Glomerular endothelial cell (primary cell): ENCODE measurements at places on chromosomes 7 and 10.

DNA sequence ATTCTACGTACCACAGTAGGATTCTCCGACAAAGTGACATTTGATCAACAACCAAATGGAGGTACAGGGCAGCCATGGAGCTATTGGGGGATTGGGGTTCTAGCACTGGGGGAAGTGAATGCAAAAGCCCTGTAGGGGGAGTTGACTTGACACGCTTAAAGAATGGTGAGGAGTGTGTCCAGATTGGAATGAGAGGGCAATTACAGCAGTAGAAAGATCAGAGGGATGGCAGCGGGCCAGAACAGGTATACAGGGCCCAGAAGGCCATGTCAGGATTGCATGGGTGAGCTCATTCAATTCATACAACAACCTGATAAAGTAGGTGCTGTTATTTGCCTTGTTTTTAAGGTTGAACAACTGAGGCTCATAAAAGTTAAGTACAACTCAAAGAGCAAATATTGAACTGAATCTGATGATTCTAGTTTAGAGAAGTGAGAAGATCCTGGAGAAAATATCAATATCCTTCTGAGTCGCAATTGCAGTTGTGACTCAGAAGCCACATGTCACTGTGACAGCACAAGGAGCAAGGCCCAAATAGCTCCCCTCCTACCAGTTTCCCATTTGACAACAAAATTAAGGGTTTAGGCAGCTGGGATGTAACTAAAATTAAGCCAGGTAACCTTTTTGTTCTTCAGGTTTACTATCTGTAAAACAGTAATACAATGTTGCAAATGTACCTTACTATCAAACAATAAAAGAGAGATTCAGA is 28.0 kb upstream of the CTTNBP2 start:
- no peak for DNase-seq

GRCh38 chr7:75772081-75773077 is at the start of gene CCL26:
TSS of gene CCL26 (minus strand) at chr7:75772211. CDS start at chr7:75772176, 35 bp downstream.
- DNase-seq, result no peak

- DNase-seq, result no peak
These were observed 240.4 kb downstream of the CAMK1D start for GRCh38 chr10:12589791-12590190.

- DNase-seq, result no peak
These were observed 8.1 kb downstream of the TRPV5 start for GRCh38 chr7:142925413-142925812.

DNA sequence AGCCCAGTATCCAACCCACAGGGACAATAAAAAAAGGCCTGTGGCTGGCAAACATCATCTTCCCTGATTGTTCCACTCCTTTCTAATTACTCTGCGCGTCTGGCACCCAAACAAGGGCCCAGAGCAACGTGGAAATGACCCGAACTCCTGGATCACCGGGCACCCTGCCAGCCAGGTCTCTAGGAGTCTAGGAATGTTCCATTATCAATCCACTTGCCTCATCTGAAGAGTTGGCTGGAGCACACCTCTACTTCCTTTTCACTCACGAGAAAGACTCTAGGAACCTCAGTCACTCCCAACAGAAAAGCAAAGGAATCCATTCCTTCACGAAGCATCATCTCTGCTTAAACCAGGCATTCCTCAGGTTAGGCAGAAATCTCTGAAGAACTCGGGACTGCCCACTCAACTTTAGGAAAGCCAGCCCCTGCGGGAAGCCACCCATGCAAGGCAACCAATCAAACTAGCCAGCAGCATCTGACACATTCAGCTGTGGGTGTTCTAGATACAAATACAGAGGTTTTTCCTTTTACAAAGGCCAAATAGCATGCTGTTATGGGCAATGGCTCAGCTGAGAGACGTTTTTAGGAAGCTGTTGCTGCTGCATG is 37.7 kb downstream of the ATXN7L1 start:
- no peak for DNase-seq

DNA sequence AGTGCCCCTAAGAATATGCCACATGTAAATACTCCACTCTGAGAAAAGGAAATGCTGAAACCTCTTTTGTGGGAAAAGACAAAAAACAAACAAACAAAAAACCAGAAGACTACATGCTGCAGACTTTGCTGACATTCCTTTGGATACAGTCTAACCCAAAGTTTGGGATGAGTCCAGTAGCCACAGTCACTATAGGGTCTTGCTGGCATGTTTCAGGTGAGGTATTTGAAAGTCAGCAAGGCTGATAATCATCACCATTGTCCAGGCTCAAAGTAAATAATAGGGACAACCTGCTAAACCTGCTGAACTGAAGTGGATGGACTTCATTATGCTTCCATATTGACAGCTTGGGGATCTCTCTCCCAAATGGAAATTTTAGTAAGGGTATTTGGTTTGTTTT is 1087.0 kb upstream of the LRRTM3 start:
- DNase-seq, result no peak

DNA sequence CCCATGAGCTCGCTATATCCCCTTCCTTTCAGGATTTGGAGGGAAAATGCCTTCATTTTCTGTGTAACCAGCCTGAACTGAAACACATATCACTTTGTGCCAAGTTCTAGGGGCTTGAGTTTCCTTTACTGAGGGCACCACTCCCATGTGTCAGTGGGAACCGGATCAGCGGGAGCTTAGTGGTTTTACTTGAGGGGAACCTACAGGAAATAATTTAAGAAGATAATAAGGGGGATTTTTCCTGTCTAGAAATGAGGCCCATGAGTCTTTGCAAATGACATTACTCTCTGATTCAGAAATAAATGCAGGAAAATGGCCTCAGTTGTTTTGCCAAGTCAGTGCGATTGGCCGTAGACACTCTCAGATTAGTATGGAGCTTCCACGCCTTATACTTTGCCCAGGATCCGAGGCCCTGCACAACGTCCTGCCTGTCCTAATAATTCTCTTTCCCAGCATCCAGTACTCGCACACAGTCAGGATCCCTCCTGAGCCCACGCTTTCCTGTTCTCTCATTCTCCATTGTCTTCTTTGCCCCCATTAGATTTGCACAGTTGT is 86.4 kb upstream of the LYZL1 start:
- no peak for DNase-seq

GRCh38 chr10:82934429-82934828 is 1059.4 kb downstream of the NRG3 start:
- no peak for DNase-seq

- no peak for DNase-seq
These were observed 1.0 kb upstream of the ZNF800 start for GRCh38 chr7:127393368-127394058.

GRCh38 chr7:5598261-5598761 is 174.7 kb upstream of the TNRC18 start:
- DNase-seq, result no peak

DNA sequence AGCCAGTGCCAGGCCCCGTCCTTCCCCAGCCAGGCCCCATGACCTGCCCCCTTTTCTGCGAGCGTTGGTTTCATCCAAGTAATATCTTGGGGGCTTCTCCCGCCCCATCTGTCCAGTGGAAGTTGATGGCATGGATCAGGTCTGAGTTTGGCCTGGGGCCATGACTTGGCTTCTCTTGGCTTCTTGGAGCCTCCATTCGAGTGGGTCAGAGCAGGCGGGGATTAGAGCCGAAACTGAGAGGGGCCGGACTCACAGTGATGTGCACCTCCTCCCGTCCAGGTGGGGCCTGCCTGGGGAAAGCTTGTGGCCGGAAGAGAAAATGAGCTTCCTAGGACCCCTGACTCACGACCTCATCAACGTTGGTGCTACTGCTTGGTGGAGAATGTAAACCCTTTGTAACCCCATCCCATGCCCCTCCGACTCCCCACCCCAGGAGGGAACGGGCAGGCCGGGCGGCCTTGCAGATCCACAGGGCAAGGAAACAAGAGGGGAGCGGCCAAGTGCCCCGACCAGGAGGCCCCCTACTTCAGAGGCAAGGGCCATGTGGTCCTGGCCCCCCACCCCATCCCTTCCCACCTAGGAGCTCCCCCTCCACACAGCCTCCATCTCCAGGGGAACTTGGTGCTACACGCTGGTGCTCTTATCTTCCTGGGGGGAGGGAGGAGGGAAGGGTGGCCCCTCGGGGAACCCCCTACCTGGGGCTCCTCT is 15.1 kb upstream of the LIMK1 start:
- DNase-seq, result no peak

DNA sequence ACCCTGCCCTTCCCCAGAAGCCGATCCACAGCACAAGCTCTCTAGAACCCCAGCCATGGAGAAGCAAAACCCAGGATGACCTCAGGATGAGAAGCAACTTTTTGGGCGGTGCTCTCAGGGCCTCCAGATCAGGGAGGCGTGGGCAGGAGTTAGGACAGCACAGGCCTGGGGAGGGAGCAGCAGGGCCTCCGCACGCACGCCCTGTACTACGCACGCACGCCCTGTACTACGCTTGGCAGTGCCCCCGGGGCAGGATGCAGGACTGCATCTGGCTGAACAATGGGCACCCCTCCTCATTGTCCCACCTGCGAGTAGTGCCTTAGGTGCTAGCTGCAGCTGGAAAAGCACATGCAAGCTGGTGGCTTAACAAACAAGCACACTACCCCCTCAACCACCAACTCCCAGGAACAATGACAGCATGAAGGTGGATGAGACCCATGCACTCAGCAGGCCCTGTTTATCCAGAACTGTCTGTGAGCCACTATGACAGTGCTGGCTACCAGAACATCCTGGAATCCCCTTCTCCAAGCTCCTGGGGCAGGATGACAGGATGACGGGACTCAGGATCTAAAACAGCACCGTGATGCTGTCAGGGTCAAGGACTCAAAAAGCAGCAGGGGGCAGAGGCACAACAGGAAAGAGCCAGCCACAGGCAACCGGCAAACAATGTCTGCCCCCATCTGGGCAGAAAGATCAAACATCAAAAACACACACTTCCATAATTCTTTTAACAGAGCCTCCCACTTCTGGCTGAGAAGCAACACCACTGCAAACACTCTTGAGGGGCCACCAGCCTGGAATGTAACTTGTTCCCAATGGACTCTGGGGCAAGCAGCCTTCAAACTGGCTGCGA is 11.8 kb downstream of the PODXL start:
- no peak for DNase-seq

- no peak for DNase-seq
These were observed 71.2 kb upstream of the RPA3 start for GRCh38 chr7:7789551-7789988.

- DNase-seq, result no peak
These were observed 6.2 kb downstream of the HHEX start for GRCh38 chr10:92695679-92696605.

GRCh38 chr7:140738280-140738679 is 41.8 kb downstream of the NDUFB2 start:
- DNase-seq, result no peak

GRCh38 chr10:97939446-97939990 is 89.9 kb downstream of the GOLGA7B start:
- no peak for DNase-seq

DNA sequence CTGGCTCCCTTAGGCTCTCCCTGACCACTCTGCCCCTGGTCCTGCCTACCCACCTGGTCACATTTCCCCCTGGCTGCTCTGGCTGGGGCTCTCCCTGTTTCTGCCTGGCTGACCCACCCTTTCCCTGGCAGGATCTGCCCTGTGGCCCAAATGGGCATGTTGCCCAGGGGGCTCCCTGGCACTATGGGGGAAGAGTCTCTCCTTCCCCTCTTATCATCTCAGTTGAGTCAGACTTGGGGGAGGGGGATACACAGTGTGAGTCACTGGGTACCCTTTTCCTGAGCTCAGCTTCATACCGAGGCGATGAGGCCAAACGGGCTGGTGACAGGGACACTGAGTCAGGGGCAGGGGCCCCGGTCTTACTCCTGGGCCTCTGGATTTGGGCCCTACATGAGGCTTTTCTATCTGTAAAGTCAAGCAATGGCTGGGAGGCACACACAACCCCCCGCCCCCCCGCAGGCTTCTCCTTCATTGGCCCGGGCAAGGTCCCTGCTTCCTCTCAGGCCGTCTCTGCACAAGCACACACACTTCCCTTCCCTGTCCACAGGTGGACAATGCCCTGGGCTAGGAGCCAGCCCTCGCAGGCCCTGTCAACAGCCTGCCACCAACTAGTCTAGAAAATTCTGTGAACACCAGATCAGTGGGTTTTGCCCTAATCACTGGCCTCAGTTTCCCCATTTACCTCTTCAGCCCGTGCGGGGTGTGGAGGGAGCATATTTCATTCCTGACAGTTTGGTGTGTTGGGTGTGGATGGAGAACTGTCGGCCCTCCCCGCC is 627 bp upstream of the FLNC start:
- no peak for DNase-seq

GRCh38 chr10:70374775-70375614 is 7.4 kb downstream of the LRRC20 start:
- DNase-seq, result no peak

DNA sequence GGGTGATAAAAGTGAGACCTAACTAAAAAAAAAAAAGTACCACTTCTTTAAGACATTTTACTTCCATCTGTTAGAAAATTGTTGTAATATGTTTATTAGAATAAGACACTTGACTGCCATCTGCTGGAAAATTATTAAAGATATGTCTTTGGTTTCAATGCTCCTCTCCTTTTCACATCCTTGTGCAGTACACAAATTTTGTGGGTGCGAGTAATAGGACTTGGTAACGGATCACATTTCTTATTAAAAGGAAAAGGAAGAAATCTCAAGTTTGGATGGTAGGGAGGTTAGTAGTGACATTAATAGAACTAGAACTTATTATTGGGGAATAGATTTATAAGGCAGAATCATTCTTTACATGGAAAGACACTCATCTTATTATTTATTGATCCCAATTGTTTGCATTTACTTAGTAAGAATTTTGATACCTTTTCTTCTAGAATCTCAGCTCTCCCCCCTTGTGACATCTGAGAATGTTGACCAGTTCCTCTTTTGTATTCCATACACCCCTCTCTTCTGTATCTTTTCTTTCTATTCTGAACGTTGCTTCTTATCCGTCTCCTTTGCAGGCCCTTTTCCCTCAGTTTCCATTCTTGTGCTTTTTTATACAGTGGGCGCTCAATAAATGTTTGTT is 43.0 kb upstream of the RPA3 start:
- DNase-seq, result peak; percentile 33

DNA sequence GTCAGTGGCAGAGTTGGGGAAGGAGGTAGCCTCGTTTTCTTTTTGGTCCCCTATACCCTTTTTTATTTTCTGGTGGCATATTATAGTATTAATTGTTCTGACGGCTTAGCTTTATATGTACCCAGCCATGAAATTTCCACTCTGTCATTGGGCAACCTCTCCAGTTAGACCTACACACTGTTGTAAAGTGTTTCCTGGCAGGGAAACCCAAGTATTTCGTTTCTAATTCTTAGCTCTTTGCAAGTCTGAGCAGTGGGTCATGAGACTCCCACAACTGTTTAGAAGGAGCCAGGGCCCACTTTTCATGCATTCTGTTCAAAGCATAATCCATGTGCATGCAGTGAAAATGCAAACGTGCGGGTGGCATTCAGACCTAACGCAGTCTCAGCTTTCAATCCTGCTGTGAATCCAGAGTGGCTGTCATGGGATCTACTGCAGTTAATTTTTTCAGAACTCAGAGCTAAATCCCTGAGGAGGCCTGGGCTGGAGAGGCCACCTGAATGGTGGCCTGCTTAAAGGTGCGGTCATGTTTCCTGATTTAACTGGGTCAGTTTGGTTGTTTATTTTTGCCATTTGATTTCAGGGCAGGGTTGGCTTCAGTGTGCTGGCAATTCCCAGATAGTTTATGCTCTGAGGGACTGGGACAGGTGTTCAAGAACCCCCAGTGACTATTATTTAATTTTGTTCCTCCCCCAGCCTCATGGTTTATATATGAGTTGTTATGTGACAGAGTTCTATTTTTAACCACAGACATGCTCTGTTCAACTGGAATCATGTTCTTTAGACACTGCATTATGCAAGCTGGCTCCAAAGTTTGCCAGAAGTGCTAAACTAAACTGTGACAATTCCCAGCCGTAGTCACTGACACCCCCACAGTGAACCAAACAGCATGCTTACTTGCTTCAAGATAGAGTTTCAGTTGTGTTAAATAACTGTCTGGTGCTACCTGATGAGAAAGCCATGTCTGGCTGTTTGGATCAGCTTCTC is 27.4 kb upstream of the SYPL1 start:
- no peak for DNase-seq

- no peak for DNase-seq
These were observed 774.5 kb upstream of the LRRTM3 start for GRCh38 chr10:66151346-66151745.
